SK-MEL-5 (cell line): ENCODE measurements at places on chromosomes 7 and 10. TPM values are rescaled to one million over a fixed set of nuclear protein-coding genes. Genes with fewer than 3 reads are reported as not detected.

Gene ARHGAP22
- total RNA-seq = 0.24 TPM in 2 replicates

Gene CALML5
- not detected in 2 replicates for total RNA-seq

Gene RAB19
- total RNA-seq = not detected in 2 replicates

Gene TLX1
- total RNA-seq = not detected in 2 replicates

Gene EVX1
- total RNA-seq = not detected in 2 replicates

Gene ENTPD7
- 19.4 and 21.5 TPM in 2 replicates for total RNA-seq

Gene LGI1
- total RNA-seq = not detected in 2 replicates

Gene CDC14C
- total RNA-seq = not detected in 2 replicates

Gene NUTM2E
- 0.03 and 0.27 TPM in 2 replicates for total RNA-seq

Gene TMEM178B
- total RNA-seq = 0.21 and 0.48 TPM in 2 replicates

Gene EPHA1
- total RNA-seq = not detected in 2 replicates

Gene FGFBP3
- 0.72 and 0.74 TPM in 2 replicates for total RNA-seq

Gene RARRES2
- total RNA-seq = not detected in 2 replicates

Gene CALHM1
- total RNA-seq = not detected in 2 replicates

Gene CAV2
- total RNA-seq = 31.9 and 32.9 TPM in 2 replicates

Gene SVOPL
- total RNA-seq = not detected in 2 replicates

Gene HACD1
- total RNA-seq = 24.2 and 25.3 TPM in 2 replicates

Gene PLCE1
- total RNA-seq = 0.50 and 1.1 TPM in 2 replicates

Gene ICA1
- total RNA-seq = 1.7 and 2.3 TPM in 2 replicates

Gene DGKI
- 3.1 and 3.6 TPM in 2 replicates for total RNA-seq

Gene PLEKHS1
- not detected in 2 replicates for total RNA-seq

Gene BHLHA15
- total RNA-seq = not detected in 2 replicates

Gene GIMAP1
- total RNA-seq = not detected in 2 replicates

Gene CYP2C19
- not detected in 2 replicates for total RNA-seq

Gene PPP1R3C
- 12.2 and 13.2 TPM in 2 replicates for total RNA-seq

Gene PNLIP
- total RNA-seq = not detected in 2 replicates

Gene OR2A12
- not detected in 2 replicates for total RNA-seq

Gene CBX3
- total RNA-seq = 484 and 490 TPM in 2 replicates

Gene UPK3B
- total RNA-seq = not detected in 2 replicates

Gene AGR3
- total RNA-seq = not detected in 2 replicates

Gene SNX8
- 48.7 and 52.0 TPM in 2 replicates for total RNA-seq

Gene NPM3
- 61.5 and 78.6 TPM in 2 replicates for total RNA-seq

Gene TSPAN13
- total RNA-seq = 36.7 and 38.7 TPM in 2 replicates

Gene ARHGEF35
- total RNA-seq = not detected in 2 replicates

Gene IDI2
- 0.08 TPM in 1 of 2 replicates, not detected in the other for total RNA-seq

Gene SPRN
- total RNA-seq = not detected in 2 replicates

Gene TRIM56
- 6.9 and 7.5 TPM in 2 replicates for total RNA-seq

Gene DPP6
- total RNA-seq = 0.87 and 1.2 TPM in 2 replicates

Gene ACBD7
- total RNA-seq = 0.21 and 0.69 TPM in 2 replicates
